NCI-H187 (cell line): ENCODE measurements at places on chromosomes 16 and 17.
A peak's percentile ranks its signal among the peaks of the same experiment; 100 is the strongest.

DNA sequence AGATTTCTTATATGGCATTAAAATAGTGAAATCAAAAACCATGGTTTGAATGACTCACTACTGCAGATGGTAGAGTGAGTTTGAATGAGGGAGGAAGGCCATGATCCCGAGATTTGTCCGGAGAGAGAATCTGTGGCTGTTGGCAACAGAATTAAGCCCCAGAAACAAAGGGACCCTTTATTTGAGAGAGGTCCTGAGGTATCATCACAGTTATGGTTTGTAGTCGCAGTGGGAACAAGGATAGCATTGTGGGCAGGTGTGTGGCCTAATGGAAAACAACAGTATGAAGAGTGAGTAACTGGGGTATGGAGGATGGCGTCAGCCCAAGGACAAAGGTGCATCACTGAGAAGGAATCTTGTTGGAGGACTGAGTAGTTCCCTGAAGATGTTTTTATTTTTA lies 8.5 kb upstream of the ZFP3 start:
- DNase-seq = no peak

- DNase-seq = no peak
These were observed 7.6 kb downstream of the UBALD2 start for GRCh38 chr17:76272541-76273444.

DNA sequence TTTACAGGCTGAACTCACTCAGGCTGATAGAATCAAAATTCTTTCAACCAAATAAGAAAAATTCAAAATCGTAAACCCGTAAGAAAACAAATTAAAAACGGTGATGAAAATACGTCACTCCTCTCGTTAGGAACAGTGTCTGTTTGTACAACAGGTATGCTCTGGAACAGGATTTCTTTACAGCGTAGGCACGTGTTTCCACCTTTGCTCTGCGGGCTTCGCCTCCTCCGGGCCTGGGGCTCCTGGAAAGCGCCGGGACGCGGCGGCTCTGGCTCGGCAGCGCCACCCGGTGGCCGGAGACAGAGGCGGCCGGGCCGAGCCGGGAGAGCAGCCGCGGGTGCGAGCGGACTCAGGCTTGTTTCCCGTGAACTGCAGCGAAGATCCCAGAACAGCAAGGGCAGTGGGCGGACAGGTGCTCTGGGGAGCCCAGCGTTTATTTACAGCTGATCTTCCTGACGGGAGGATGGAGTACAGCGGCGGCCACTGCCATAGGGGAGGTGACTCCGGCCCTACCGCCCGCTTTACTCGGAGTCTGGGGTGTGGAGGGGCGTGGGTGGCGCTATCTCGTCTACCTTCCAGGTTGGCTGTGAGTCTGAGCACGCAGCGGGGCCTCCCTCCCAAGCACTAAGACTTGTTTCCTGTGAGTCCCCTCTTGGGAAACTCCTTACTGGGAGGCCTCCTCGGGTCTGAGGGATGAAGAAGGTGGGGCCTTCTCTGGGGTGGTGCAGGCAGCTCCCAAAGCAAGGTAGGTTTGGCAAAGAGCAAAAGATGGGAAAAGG lies 40.5 kb upstream of the ATP2A3 start:
- no peak for DNase-seq

DNA sequence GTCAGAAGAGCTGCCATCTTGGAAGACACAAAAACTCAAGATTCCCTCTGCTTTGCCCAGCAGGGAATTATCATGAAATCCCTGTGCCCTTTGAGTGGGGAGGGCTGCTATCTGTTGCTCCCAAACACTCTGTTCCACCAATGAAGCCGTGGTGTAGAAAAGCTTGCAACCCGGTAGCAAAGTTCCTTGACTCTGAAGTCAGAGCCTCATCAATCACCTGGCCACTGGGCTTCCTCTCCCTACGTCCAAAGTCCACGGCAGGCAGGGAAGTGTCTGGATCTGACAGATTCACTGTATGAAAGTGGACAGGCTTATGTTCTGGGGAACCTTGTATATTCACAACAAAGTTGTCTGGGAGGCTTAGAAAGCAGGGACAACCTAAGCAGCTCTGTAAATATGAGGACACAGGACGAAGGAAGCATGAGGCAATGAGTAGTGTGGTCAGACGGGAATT lies 343.3 kb downstream of the SLC39A11 start:
- no peak for DNase-seq

- no peak for DNase-seq
These were observed 1.3 kb downstream of the KRT20 start for GRCh38 chr17:40883626-40884334.

DNA sequence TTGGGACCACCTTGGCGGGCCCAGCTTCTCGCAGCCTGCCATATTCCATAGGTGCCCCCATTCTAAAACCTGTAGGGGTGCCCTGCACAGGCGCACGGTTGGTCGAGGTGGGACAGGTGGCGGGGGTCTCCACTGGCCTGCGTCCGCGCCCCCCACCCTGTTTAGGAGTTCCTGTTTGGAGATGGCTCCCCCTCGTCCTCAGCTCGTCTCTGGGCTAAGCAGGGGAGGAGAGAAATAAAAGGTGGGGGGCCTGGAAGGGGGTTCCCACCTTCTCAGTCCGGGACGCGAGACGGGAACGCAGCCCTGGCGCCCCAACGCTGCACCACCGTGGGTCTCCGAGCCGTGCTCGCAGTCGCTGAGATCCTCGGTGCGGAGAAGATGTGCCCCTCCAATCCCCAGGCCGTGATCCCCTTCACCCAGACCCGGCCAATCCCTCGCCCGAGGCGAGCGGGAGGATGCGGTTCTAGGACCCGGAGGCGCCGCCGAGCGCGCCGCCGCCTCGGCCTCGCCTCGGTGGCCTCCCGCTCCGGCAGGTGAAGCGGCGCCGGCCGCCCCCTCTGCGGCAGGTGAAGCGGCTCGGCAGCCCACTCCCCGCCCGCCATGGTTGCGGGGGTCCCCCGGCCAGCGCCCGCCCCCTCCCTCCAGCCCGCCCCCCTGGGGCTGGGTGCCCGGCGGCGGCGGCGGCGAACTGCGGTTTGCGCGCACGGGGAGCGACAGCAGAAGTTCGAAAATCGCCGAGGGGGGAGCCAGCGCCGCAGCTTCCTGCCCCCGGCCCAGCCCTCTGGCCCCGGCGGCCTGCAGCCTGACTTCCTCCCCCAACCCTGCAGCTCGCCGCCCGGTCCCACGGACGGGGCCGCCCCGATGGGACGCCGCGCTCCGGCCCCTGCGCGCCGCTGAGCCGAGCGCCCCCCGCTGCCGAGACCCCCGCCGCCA lies at the start of gene FMNL1:
Gene FMNL1, plus strand, starts transcription at position 805 of the 933 bp plus-strand sequence. CDS start 240 bp downstream, outside the sequence.
- DNase-seq = no peak

GRCh38 chr16:69651217-69651616 lies 75.1 kb downstream of the NQO1 start:
- DNase-seq = no peak

GRCh38 chr16:72474501-72475123 lies 302.7 kb upstream of the PMFBP1 start:
- no peak for DNase-seq

- no peak for DNase-seq
These were observed 47.1 kb upstream of the YPEL2 start for GRCh38 chr17:59284317-59284716.

DNA sequence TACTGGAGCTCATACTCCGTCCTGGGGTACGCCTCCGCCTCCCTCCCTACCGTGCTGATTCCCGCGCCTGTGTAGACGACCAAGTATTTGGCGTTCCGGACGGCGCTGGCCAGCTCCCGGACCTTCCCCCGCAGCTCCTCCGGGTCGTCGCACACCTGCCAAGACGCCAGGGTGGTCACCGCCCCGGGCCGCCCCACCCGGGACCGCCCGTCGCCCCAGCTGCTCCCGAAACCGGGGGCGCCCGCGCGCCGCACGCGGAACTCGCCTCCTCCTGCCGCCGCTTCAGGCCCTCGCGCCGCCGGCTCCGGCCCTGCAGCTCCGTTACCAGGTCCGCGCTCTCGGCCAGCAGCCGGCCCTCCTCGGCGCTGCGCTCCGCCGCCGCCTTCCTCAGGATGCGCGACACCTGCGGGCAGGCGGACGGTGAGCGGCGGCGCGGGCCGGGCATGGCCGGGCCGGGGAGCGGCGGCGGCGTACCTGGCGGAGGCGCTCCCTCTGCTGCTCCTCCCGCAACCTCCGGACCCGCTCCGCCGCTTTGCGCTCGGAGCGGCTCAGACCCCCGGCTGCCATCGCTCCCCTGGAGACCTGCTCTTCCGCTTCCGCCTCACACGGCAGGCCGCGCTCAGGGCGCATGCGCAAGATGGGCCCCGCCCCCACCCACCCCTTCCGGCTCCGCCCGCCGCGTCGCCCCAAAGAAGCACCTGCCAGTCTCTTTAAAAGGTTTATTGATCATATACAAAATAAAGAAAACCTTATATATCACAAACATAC lies at the start of gene SIRT7:
Gene SIRT7, minus strand, starts transcription at position 612 of the 768 bp plus-strand sequence. Its CDS starts 45 bp downstream, at position 567.
- peak; percentile 52 for DNase-seq

DNA sequence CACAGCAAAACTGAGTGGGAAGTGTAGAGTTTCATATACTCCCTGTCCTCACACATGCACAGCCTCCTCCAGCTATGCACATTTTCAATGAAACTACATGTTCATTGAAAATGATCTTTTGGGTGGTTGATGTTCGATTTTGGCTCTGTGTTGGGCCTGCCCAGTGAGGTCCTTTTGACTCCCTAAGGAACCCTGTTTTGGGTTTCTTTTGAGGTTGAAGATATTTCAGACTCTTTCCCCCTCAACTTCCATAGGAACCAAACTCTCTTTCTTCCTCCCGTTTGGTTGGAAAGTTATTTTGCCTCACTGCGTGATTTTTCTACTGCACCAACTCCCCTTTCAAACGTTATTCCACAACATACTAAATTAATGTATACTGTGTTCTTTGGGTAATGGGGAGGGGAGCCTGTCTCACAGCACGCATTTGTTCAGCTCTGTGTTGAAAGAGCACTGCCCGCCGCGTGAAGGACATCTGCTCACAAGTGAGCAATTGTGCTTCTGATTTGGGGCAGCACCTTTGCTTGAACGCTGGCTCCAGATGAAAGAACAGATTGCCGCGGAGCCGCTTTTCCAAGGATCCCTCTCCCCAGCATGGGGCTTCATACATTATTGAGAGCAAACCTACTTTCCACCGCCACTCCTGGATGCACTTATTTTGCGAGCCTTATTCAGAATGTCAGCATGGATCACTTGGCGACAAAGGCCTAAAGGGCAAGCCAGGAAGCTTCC lies 385.9 kb downstream of the WWOX start:
- DNase-seq = no peak

GRCh38 chr17:43696891-43697290 lies 35.2 kb upstream of the MEOX1 start:
- no peak for DNase-seq

DNA sequence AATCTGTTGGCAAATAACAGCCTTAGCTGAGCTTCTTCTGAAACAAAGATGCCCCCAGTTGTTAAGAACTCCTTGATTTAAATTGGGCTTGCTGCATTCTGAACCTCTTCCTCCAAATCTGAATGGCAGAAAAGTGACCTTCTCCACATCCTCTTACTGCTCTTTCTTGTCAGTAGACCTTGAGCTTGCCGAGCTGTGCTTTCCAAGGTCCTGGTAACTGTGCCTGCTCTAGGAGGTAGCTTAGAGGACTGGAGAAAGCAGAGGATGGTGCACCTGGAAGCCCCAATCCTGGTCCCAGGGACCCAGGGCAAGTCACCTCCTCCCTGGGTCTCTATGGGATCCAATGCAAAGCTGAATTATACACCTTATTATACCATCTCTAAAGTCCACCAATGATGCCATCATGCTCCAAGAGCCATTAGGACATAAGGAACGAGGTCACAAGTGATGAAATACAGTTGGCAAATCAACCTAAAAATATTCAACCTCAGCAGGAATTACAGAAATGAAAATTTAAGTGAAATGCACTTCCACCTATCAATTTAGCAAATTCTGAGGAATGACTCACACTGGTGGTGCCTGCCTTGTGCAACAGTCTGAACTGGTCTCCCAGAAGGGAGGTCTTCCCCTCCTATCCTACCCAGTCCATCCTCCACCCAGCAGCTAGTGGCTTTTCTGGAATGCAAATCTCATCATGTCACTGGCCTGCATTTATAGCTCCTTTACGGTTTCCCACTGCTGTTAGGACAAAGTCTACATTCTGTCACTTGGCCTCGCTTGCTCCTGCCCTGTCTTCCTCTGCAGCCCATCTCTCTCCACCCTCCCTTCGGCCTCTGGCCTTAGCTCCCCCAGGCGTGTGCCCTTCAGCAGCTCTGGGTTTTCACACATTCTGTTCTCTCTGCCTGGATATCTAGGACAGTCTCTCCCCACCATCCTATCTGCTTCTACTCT lies 36.6 kb downstream of the TOM1L2 start:
- DNase-seq = no peak

DNA sequence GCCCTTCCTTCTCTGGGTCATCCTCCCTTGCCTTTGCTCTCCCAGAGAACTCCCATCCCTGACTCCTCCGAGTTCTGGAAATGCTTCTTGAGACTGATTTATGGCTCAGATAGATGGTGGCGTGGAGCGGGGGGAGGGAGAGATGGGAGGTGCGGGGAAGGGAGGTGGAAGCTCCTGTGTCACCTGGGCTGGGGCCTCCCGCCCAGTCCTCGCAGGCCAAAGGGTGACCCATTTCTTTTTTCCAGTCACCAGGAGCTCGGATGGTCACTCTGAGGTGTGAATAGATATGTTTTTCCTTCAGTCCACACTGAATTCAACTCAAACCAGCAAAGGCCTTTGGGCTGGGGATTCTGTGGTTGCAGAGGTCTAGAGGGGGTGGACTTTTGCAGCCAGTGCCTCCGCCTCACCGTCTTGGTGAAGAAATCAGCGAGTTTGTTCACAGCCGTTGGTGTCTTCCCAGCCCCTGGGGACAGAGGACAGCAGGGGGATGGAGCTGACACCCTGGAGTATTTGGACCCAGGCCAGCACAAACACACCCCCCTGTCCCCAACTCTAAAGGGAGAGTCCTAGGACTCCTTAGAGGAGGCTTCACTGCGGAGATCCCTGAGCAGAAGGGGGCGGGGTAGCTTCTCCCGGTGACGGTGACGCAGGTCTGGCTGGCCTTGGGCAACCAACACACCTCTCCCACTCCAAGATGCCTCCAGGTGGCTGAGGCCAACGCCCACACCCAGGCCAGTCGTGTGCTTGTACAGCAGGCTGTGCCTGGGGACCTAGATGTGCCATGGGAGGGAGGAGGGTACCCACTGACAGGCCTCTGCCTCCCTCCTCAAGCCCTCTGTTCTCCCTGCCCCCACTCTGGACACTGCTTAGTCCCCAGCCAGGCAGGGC lies 80.6 kb downstream of the AMFR start:
- no peak for DNase-seq

DNA sequence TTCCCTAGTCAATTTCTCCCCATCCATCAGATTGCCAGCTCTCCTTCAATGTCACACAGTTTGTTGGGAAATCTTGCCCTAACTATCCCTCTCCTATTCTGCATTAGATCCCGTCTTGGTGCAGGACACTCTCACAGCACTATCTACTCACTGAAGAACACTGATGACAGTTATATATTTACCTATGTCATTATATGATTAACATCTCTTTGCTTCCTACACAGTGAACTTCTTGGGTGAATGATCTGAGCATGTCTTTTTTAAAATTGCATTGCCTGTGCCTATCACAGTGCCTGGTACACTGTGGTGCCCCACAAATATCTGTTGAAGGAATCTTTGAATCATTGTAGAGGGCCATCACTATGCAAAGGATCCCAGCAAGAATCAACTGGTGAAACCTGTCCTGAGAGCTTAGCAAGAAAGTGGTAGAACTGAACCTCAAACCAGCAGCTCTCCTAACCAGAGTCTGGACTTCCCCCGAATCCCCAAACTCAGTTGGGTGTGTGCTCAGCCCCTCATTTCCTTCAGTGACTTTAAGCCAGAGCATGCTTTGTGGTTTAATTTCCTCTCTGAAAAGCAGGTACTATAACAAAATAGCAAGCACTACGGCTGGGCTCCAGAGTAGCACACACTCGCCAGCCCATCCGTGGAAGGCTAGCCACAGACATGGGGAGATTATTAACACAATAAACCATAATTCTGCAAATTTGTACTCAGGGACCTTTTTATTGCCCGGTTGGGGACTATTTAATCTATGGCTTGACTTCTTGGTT lies 680.7 kb upstream of the SALL1 start:
- DNase-seq = no peak
